A549 (cell line): ENCODE measurements at places on chromosomes 3 and 15.

GRCh38 chr15:55327387-55327786 lies 8.4 kb downstream of the PIGB start:
- no peak for DNase-seq

DNA sequence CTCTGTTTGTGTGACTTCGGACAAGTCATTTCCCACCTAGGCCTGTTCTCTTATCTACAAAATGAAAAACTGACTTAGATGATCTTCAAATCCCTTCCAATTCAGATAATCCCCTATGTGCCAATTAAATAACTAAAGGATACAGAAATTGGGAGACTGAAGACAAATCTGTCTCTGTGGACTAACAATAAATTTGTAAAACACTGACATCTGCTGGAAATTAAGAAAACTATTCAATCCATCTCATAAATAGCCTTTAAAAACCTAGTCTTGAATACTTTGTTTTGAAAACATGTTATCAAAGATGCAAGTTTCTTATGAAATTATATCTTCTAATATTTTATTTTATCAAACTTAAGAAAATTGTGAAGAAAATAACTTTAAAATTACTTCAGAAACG lies 38.3 kb downstream of the MTHFS start:
- peak; percentile 18 for DNase-seq

DNA sequence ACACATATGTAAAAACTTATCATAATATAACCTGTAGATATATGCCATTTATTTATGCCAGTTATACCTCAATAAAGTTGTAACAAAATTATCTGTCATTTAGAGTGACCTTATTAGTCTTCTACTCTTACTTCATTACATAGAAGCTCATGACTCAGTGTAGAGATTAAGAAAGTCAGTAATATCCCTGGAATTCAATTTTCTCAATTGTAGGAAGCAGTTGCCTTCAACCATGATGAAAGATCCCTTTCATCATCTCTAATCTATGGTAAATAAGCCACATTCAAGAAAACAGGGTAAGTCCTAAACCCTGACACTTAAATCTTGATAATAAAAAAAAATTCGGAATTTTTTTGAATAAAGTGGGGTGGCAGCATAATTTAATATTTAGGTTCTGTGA lies 216.5 kb upstream of the PEX5L start:
- no peak for DNase-seq

- no peak for DNase-seq
Observed at GRCh38 chr3:174957551-174958001, 98.4 kb downstream of the NAALADL2 start.

GRCh38 chr15:40877694-40878093 lies 3.7 kb upstream of the RHOV start:
- DNase-seq = no peak

- DNase-seq = no peak
Observed at GRCh38 chr3:14544282-14545250, 4.4 kb upstream of the GRIP2 start.

- no peak for DNase-seq
Observed at GRCh38 chr3:33391255-33391995, 48.8 kb downstream of the UBP1 start.

- DNase-seq = no peak
Observed at GRCh38 chr3:59006634-59007517, 42.9 kb downstream of the CFAP20DC start.

- no peak for DNase-seq
Observed at GRCh38 chr15:86021281-86022264, 58.1 kb upstream of the AGBL1 start.

DNA sequence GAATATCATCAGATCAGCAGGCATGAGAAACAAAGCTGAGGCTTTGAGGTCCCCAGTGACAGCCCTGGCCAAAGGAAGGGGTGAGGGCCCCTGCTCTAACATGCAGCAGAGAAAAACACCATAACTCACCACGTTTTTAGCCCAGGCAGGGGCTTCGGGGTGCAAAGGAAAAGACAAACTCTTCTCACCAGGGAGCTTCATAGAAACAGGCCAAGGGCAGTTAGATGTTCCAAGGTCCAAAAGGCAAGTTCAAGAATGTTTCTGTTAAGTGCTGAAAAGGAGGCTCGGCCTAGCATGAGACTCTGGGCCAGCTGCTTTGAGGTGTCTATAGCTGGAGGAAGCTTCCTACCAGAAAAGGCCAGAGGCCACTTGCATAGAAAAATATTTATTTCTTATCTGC lies 608.4 kb upstream of the CFAP20DC start:
- no peak for DNase-seq

DNA sequence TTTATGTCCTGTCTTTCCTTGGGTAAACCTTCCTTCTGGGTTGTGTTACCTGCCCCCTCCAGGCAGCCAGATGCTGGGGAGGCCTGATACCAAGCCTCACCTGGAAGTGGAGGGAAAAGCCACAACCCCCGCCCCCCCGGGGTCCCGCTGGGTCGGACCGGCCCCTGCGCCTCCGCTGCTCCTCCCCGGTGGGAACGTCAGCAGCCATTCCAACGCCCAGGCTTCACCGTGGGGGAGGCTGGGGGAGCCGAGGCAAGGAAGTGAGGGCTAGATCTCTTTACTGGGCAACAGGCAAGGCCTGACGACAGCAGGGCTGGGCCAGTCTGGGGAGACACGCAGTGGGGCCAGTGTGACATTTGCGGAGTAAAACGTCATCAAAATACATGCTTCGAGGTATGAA lies 53.0 kb upstream of the SNRPA1 start:
- DNase-seq = no peak

DNA sequence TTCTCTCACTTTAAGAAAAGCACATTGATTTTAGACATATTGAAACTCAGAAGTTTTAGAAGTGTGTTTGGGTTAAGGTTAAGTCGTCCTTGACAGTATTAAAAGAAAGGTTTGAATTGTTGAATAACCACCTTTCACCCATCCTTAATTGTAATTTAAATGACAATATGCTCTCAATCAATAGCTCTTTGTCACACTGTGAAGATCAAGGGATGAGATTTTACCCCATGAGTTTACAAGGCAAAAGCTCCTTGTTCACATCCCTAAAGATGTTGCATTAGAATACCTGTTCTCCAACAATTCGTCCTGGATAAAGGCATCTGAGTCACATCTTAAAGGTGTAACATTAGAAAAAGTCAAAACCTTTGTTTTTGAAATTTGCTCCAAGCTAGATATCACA lies 220.4 kb upstream of the MDFIC2 start:
- DNase-seq = no peak

- DNase-seq = no peak
Observed at GRCh38 chr15:60002528-60003218, 1.4 kb upstream of the FOXB1 start.

DNA sequence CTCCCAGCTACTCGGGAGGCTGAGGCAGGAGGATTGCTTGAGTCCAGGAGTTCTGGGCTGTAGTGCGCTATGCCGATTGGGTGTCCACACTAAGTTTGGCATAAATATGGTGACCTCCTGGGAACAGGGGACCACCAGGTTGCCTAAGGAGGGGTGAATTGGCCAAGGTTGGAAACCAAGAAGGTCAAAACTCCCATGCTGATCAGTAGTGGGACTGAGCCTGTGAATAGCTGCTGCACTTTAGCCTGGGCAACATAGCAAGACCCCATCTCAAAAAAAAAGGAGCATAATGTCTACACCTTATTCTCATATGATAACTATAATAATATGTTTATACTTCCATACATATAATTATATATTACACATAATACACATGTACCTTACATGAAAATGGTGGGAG lies 6.1 kb upstream of the GLB1 start:
- no peak for DNase-seq

- DNase-seq = no peak
Observed at GRCh38 chr3:177382944-177383343, 185.7 kb upstream of the TBL1XR1 start.

DNA sequence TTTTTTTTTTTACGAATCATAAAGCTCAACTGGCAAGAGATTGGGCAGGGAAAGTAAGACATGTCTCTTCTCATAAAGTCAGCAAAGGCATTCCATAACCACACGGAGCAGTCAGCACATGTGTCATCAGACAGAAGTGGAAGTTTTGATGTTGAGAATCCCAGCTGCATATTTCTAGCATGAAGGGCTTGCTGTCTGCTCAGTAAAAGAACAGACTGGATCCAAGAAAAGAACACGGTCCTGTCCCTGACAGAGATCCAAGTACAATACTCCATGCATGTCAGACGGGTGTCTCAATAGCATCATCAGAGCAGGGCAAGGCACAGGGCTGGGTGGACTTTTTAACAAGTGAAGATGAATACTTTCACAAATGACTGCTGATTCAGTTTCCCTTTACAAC lies 38.2 kb downstream of the ABI3BP start:
- no peak for DNase-seq

- no peak for DNase-seq
Observed at GRCh38 chr3:146067048-146067447, 93.9 kb downstream of the PLOD2 start.

DNA sequence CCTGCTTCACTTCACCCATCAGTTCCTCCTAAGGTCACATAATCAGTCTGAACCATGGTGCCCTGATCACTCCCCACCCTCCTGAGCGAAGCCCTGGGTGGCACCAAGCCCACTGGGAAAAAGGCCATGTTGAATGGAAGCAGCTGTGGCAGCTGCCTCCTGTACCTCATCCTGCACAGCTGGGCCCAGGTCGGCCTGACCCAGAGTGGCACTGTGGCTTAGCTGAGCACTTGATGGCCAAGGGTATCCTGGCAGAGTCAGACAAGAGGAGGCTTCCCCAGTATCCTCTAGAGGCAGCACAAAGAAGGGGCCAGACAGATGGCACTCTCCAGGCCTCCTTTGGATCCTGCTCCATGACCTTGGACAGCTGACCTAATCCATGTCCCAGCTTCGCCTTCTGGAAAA lies 68.4 kb downstream of the TLE3 start:
- DNase-seq = no peak
